COR-L47 (cell line): ENCODE measurements at places on chromosomes 2 and 18.

GRCh38 chr2:111710613-111711012, 173.4 kb downstream of the ANAPC1 start:
- DNase-seq: no peak

GRCh38 chr2:46047290-46047689, 249.9 kb upstream of the EPAS1 start:
- DNase-seq: no peak

- no peak for DNase-seq
These were observed 28.5 kb upstream of the C18orf32 start for GRCh38 chr18:49515516-49515915.

GRCh38 chr2:128914320-128914719, 595.7 kb upstream of the HS6ST1 start:
- DNase-seq: no peak

- no peak for DNase-seq
These were observed 32.4 kb upstream of the SLC3A1 start for GRCh38 chr2:44242904-44243303.

DNA sequence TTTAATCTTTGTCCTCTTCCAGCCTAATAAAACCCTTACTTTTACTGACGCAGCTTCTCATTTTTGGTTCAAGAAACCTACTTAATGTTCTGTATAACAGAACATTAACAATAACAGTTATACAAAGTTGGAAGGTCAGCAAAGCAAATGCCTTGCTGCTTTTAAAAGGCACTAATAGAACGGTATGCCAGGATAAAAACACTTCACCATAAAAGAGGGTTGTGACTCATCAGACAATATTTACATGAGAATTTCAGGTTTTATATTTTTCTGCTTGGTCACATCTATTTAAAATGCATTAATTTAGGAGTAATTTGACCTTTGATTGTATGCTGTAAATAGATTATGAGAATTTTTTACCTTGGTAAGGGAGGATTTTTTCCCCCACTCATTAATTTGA, 3.0 kb downstream of the KLHL41 start:
- DNase-seq: no peak

GRCh38 chr2:215452725-215453124, 16.9 kb upstream of the FN1 start:
- no peak for DNase-seq

- no peak for DNase-seq
These were observed 113.0 kb downstream of the RBMS1 start for GRCh38 chr2:160380611-160381010.

DNA sequence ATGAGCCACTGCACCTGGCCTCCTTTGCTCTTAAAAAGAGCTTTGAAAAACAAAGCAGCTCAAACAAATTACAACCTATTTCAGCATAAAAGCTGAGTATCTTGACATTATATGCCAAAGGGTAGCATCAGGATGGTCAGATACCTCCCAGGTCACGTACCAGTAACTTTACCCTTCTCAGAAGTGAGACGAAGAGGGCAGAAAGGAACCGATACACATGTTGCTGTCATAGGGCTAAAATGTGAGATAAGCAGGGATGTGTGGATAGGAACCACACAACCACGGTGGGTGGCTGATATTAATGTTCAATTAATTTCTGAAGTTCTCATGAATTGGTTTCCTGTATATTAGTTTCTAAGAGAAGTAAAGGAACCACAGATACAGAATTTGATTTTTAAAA, 12.6 kb upstream of the RNU2-63P start:
- no peak for DNase-seq

DNA sequence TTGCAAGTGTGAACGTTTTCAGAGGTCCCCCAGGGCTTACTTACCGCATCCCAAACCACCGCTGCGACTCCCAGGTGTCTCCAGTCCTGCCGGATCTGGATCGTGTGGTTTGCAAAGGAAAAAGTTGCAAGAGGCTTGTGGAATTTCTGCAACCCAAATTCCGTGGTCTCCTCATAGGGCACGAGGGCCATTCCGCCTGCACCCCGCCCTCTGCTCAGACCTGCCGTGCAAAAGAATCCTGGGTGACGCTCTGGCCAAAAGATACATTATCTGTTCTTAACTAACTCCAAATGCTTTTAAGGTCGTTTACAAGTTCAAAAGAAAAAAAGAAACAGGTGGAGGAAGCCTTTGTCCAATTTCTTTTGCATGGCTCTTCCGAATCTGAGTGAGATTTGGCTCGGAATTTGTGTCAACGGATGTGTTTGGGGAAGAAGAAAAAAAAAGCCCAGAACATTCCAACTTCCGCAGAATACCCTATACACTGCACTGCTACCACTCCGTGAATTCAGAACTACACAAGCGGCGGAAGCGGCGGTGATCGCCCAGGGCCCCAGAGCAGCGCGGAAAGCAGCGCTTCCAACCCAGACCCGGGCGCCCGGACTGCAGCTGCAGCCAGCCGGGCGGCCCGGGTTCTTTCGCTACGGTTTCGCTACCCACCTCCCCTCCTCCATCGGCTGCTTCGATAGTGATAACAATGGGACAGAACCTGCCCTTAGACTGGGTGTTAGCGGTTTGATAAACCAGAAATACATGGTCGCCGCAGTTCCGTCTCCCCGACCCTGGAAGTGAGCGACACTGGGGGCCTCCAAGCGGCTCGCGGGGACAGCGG, 795 bp downstream of the METTL21A start:
- DNase-seq: peak; percentile 46

GRCh38 chr2:20643060-20643459, 7.8 kb downstream of the HS1BP3 start:
- no peak for DNase-seq

DNA sequence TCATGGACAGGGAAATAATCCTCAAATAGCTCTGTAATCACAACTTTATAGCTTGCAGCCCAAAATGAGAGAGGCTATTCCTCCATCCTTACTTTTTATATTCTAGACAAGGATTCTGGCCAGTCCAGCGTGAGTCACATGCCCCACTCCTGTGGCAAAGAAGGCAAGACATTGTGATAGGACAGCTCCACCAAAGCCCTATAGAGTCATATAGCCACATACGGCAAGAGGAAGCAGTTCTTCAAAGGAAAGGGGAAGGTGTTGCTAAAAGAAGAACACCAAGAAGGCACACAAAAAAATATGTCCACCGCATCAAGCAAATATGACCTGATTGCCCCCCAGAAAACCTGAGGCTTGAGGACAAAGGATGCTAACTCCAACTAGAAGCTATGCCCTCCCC, 3.4 kb upstream of the GFPT1 start:
- DNase-seq: no peak

GRCh38 chr2:232335859-232336215, 42.7 kb upstream of the ALPP start:
- DNase-seq: no peak

- DNase-seq: no peak
These were observed 235.8 kb downstream of the ATAD2B start for GRCh38 chr2:23691106-23691470.

DNA sequence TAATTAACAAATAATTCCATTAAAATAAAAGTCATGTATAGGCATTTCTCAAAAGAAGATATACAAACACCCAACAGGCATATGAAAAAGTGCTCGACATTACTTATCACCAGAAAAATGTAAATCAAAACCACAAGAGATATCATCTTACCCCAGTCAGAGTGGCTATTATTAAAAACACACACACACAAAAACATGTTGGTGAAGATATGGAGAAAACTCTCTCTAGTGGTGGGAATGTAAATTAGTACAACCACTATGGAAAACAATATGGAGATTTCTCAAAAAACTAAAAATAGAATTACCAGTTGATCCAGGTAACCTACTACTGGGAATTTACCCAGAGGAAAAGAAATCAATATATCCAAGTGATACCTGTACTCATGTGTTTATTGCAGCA, 966.3 kb upstream of the POU3F3 start:
- no peak for DNase-seq

- DNase-seq: no peak
These were observed 403.1 kb upstream of the TRIB2 start for GRCh38 chr2:12313445-12314126.

DNA sequence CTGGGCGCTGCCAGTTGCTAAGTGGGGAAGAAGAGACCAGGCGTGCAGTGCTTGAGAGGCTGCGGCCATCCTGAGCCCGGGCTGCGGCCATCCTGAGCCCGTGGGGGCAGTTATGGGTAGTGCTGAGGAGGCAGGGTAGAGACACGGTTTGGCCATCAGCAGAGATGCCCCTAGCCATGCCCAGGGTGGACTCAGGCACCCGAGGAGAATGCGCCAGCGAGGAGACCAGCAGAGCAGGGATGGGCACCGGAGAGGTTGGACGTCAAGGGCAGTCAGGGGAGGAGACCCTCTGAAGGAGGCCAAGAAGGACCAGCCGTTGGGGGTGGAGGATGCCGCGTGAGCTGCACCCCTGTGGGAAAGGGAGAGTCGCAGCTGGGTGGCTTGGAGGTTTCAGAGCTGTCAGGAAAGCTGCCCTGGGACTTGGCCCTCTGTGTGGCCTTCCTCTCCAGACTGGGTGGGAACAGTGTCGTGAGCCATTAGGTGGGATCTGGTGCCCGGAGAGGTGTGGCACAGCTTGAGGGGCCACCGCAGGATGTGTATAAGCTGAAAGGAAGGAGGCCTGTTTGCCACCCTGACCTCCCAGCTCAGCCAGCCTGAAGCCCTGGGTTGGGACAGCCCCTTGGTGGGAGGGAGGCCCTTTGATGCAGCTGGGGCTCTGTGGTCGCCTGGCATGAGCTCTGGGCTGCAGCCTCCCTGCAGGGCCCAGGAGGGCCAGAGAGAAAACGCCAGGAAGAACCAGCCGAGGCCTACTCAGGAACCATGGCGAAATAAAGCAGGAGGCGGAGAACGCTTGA, 56.0 kb downstream of the SH3BP4 start:
- no peak for DNase-seq

DNA sequence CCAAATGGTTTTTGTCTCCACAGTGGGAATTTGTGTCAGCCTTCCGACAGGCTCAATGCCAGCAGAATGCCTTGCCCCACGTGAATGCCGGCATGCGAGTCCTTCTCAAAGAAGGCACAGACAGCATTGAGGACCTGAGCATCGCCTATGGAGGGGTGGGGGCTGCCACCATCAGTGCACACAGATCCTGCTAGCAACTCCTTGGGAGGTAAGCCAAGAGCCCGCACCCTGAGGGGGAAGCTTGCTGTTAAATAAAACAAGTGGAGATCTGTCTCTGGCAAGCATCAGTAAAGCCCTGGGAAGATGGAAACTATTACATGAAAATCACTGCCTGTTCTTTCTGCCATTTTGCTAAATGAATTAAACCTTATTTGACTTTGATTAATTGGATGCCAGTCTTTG, 67.5 kb upstream of the BZW1 start:
- no peak for DNase-seq

GRCh38 chr2:195863564-195863963, 205.1 kb downstream of the DNAH7 start:
- DNase-seq: no peak

DNA sequence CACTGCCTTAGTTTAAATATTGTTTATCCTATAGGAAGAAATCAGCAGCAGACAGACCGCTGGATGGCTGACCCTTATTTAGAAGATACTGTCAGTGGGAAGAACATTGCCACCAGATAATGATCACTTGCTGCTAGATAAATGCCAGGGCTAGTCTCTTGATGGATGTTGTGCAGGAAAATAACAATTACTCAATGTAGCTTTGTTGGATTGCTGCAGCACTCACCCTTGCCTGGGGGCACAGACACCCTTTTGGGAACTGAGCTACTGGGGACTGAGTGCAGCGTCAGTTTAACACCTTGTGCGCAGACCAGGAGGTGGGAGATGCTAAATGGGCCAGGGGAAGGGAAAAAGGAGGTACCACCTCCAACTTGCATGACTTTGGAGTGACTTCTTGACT, 64.2 kb upstream of the CAPN13 start:
- peak; percentile 24 for DNase-seq

- DNase-seq: no peak
These were observed 38.2 kb downstream of the SLC4A10 start for GRCh38 chr2:161662373-161662772.

GRCh38 chr18:22257022-22257543, 87.7 kb downstream of the GATA6 start:
- no peak for DNase-seq

DNA sequence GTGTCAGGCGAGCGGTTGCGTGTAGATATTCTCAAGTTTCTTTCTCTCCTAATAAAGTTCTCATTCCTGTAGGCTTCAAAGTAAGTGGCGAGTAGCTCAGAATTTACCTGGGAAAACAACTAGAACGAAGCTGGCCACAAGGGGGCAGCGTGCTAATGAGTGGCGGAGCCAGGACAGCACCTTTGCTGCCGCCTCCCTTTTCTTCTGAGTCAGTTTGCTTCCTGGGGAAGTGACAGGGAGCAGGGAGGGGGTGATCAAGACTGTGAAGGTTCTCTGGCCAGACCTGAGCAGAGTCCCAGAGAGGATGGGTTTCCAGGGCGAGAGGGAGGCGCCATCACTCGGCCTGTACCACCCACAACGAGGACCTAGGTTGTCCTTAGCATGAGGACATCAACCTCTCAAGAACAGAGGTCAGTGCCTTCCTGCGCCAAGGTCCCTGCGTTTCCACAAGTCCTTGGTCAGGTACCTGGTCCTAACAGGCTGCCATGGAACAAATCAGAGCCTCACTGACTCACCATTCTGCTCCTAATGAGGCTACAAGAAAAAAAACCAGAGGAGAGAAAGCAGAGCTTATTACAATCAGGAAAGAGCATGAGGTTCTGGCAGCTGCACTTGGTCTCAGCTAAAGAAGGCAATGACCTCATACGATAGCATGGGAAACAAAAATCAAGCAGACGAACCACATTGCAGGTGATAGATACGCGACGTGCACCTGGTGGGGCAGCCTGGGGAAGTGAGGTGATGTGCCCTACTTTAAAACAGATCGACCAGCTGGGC, 98.7 kb downstream of the PLB1 start:
- DNase-seq: peak; percentile 85

DNA sequence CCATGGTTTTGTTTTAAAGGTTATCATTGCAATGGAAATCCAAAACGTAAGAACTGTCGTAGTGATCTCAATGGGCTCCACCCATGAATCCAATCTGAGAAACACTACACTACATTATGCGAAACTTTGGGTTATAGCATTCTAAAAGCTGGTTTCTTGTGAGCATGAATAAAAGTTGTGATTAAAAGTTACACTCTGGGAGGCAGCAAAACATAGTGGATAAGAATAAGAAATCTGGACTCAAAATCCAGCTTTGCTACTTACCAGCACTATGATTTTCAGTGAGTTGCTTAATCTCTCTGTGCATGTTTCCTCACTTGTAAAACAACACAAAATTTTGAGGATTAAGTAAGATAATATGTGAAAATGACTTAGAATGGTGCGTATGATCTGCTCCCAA, 25.7 kb upstream of the THOC1 start:
- no peak for DNase-seq

- no peak for DNase-seq
These were observed 8.1 kb upstream of the NFATC1 start for GRCh38 chr18:79387615-79388014.

DNA sequence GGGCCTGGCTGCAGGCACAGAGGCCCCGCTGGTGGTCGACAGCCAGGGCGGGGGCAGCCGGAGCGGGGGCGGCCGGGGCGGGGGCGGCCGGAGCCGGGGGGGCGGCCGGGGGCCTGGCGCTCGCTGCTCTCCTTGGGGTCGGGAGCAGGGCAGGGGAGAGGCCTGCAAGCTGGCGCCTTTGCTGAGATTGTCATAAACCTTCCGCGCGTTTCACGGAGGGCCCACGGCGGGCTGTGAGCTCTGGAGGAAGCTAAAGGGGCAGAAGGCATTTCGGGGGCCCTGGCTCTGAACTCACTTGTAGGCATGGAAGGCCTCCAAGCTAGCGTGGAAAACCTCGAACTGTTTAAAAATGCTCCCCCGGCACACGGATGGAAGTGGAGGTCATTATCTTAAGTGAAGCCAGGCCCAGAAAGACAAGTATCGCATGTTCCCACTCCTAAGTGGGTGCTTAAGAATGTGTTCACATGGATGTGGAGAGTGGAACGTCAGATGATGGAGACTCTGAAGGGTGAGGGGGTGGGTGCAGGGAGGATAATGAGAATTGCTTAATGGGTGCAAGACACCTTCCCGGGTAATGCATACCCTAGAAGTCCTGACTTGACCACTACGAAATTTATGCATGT, 629 bp downstream of the PRELID3A start:
- DNase-seq: no peak
